HT-29 (cell line): ENCODE measurements at places on chromosomes 6 and 20. TPM values are rescaled to one million over a fixed set of nuclear protein-coding genes. Genes with fewer than 3 reads are reported as not detected.

Gene GGTLC1
- total RNA-seq = not detected in 2 replicates

Gene DPPA5
- not detected in 2 replicates for total RNA-seq

DNA sequence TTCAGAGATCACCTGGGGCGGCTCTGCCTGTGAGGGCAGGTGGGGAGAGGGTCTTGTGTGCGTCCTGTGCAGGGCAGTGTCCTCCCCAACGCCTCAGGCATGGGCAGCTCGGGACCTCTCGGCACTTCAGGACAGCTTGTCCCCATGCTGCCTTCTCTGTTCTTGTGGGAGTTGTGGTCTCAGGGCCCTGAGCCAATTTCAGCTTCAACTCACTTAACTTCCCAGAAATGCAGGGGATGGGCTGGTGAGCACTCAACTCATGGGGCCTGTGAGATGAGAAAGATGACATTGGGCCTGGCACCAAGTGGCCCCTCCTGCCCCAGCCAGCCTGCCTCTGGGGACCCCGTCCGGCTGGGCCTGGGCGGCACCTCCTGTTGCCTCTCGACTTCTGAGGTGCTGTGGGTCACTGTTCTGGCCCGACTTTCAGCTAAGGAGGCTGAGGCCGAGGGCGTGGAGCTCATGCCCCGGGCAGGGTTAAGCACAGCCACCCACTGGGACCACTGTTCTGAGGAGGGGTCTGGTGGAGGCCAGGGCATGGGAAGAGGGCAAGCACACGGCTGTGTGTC, 6.7 kb downstream of the RGS19 start:
- DNase-seq = no peak

- no peak for DNase-seq
Measured at GRCh38 chr6:30895343-30895742, 11.0 kb downstream of the DDR1 start.
